ENCODE measurements at places on chromosomes 12 and 14.

GRCh38 chr14:61258985-61259384 lies 22.2 kb downstream of the TMEM30B start:
- no peak for DNase-seq

- no peak for DNase-seq
Observed at GRCh38 chr12:13487326-13487725, 290.8 kb downstream of the EMP1 start.

- no peak for DNase-seq
Observed at GRCh38 chr12:124588751-124589267, 21.4 kb upstream of the NCOR2 start.

- DNase-seq = no peak
Observed at GRCh38 chr14:35551081-35551480, 17.1 kb downstream of the INSM2 start.

GRCh38 chr12:40117818-40118217 lies 11.9 kb upstream of the SLC2A13 start:
- no peak for DNase-seq

GRCh38 chr12:132610051-132610759 lies at the start of gene LRCOL1:
LRCOL1 (minus strand) TSS chr12:132610582; CDS start chr12:132606251, 4,331 bp downstream.
- no peak for DNase-seq

- no peak for DNase-seq
Observed at GRCh38 chr12:21925296-21925913, 15.8 kb downstream of the ABCC9 start.

- DNase-seq = no peak
Observed at GRCh38 chr12:39116861-39117260, 211.5 kb upstream of the CPNE8 start.

DNA sequence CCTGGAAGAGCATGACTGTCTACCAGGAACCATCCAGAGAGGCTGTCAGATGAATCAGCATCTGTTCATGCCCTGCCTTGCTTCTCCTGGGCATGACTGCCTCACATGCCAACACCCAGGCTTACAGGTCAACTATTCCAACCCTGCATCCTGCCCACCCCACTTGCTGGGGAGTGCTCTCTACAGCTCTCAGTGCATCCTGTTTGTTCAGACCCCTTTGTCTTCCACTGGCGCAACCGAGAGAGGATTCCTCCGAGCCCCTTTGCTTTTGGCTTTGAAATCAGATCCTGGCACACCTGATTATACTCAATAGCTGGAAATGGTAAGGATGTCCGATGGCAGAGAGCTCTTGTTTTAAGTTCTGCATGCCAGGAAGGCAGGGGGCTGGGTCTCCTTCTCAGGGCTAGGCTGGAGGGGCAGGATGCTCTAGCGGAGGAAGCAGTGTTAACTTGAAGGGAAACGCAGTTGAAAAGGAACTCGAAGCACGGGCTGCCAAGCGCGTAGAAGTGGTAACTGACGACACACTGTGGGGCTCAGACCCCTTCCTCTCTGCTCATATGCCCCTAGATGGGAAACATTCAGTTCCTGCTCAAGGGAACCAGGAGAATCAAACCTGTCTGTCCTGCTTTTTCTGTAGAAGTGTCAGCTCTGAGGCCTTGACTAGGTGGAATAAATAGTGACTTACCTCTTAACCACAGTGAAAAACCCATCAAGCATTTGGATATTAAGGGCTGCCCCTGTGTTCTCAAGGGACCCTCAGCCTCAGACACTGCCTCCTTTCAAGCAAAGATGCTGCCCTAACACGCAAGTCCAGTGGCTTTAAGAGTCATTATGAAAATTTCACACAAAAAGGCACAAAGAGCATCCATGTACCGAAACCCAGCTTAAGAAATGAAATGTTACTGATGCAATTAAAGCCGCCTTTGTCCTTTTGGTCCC lies 297.5 kb downstream of the ZFP36L1 start:
- DNase-seq = no peak

- no peak for DNase-seq
Observed at GRCh38 chr12:94284859-94285258, 136.5 kb downstream of the PLXNC1 start.

GRCh38 chr14:70885343-70886022 lies 21.8 kb upstream of the PCNX1 start:
- DNase-seq = no peak

DNA sequence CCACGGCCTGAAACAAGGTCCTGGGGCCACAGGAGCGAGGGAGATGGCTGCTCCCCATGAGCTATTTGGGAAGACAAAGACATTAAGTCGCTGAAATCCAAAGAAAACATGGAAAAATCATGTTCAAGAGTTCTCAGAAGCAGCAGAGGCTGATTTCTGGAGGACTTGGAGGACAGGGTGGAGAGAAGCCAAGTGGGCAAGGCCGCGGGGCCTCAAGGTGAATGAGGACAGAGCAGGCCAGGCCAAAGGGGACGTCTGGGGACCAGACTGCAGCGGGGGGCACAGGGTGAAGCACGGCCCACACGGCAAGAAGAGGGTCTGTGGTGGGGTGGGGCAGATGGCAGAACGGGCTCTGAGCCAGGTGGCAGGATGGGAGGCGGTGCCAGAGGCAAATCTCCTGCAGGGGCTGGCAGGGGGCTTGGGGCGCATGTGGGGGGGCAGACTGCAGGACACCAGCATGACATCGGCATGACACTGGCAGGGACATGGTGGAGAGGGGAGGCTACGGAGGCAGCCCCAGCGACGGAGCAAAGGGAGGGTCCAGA lies 48.9 kb downstream of the RNF34 start:
- DNase-seq = no peak

DNA sequence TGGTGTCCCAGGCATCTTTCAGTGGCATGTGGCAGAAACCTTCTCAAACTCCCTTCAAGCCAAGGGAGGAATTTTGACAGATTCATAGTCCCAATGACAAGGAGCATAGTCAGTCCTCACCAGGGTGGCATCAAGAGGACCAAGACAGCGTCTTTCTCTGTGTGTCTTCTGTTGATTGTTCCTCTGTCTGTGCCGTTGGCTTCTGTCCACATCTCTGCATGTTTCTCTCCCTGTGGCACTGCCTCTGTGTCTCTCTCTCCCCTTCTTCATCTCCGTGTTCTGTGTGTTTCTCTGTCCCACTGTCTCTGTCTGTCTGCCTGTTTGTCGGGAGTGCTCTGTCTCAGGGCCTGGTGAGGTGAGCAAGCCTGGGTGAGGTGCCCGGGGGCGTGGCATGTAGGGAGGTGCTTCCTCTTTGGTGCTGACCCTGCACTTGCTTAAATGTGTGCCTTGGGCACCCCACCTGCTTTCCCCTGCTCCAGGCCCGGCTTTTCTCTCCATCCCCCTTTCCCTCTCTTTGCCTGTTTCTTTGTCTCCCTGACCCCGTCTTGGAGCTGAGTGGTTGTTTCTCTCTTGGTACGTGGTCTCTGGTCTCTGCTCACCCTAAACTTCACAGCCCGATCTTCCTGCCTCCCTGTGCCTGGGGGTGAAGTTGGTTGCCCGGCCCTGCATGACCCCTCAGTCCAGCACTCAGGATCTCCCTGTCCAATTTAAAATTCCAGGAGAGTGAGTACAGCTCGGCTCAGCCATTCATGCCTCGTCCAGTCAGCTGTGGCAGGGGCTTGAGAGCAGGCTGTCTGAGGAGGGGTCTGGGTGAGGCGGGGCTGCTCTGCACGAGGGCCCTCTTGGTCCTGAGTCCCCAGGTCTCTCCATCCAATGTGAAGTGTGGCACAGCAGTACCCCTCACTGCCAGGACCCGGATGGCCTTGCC lies 28.5 kb downstream of the JDP2 start:
- no peak for DNase-seq

DNA sequence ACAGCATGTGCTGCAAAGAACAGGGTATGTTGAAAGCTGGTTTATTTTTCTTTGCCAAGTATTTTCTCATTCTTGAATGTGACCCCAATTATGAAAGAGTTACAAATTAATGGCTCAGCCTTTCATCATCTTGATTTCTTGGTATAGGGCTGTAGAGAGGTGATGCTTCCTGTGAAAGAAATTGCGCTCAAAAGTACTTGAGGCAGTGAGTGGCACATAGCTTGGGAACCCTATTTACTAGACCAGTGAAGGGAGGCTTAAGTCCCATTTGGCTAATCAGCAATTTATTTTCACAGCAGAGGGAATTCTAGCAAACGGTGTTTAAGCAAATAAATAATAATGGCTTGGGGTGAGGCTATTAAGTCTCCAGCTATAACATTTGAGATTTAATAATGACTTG lies 153.9 kb upstream of the MIS18BP1 start:
- DNase-seq = no peak

DNA sequence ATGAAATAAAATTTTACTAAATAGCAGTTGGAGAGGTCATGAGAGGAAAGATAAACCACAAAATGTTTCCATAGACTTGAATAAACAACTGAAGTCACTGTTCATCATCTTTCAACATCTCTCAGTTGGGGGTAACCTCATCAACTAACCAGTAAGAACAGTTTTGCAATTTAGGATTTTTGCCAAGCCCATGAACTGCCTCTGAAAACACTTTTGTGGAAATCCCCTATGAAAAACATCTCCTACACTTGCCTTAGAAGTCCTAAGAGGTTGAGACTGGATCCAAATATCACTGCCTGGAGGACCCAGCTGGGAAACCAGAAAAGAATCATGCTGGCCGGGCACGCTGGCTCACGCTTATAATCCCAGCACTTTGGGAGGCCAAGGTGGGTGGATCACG lies 273.1 kb downstream of the C12orf50 start:
- no peak for DNase-seq

GRCh38 chr12:43898474-43898873 lies 62.6 kb downstream of the TMEM117 start:
- no peak for DNase-seq

GRCh38 chr14:77299771-77300170 lies 20.9 kb downstream of the POMT2 start:
- DNase-seq = no peak

DNA sequence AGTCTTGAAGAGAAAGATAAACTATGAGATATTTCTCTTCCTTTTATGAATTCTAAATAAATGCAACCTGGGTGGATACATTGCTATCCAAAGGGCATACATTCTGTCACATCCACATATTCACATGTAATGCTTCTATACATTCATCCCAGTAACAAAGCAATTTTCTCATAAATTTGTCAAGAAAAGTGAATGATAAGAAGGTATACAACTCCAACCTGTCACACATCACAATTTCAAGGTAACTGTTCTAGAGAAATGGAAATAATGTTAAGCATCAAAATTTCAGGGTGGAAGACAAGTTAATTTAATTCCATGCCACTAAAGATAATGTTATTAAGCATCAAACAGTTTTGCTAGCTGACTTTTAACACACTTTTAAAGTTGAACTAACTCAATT lies 212.9 kb downstream of the SYT10 start:
- DNase-seq = no peak

- peak; percentile 20 for DNase-seq
Observed at GRCh38 chr14:58637040-58637390, 747 bp upstream of the DACT1 start.

- DNase-seq = no peak
Observed at GRCh38 chr12:113330505-113330904, 4.4 kb downstream of the SLC8B1 start.

- no peak for DNase-seq
Observed at GRCh38 chr12:76530516-76530915, 29.1 kb downstream of the OSBPL8 start.

- no peak for DNase-seq
Observed at GRCh38 chr14:37167151-37168047, 5.0 kb downstream of the SLC25A21 start.

- no peak for DNase-seq
Observed at GRCh38 chr14:71466251-71466650, 466.0 kb upstream of the RGS6 start.

DNA sequence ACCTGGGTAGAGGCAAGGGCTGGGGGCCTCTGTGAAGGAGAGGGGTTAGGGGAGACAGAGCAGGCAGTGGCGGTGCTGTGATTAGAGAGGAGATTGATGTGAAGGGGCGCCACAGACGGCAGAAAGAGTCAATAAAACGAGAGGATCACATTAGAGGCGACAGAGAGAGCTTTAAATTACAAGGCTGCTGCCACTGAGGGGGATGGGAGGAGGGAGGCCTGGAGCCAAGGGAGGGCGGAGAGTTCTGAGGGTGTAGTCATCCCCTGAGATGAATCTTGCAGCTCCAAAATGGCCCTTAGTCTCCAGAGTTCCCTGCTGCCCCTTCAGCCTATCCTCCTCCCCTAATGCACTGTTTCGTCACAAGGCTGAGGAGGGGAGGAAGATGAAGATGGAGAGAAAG lies 12.8 kb downstream of the ZFHX2 start:
- no peak for DNase-seq

- DNase-seq = peak; percentile 19
Observed at GRCh38 chr12:45130881-45131281, 80.0 kb upstream of the DBX2 start.

DNA sequence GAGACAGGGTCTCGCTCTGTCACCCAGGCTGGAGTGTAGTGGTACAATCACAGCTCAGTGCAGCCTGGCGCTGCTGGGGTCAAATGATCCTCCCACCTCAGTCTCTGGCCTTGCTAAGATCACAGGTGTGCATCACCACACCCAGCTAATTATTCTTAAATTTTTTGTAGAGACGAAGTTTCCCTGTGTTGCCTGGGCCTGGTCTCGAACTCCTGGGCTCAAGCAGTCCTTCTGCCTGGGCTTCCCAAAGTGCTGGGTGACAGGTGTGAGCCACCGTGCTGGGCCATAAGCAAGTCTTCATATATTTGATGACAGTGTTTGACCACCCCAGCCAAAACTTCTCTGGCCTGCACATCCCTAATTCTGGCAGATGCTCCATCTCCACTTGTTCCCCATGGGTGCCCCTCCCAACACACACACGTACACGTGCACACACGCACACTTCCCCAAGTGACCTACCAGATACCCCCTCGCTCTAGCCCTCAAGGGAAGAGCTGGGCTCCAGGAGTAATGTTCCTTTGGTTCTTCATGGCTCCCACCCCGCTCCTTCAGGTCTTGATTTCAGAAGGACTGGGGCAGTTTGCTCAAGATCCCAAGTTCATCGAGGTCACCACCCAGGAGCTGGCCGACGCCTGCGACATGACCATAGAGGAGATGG lies 104.3 kb upstream of the FKBP4 start:
- no peak for DNase-seq

GRCh38 chr12:94266796-94267536 lies 118.6 kb downstream of the PLXNC1 start:
- DNase-seq = no peak

GRCh38 chr14:102795060-102795925 lies 18.0 kb downstream of the TRAF3 start:
- DNase-seq = no peak

- DNase-seq = no peak
Observed at GRCh38 chr12:126869644-126870043, 1397.3 kb upstream of the TMEM132C start.

- DNase-seq = no peak
Observed at GRCh38 chr14:101492716-101493115, 68.6 kb upstream of the DIO3 start.

GRCh38 chr14:22007784-22008412 lies 334.3 kb upstream of the OR4E1 start:
- DNase-seq = no peak

All from hypothalamus (tissue), 51 donors.